ENCODE measurements at places on chromosomes 12 and 14.

GRCh38 chr14:92785667-92786426 is 8.3 kb upstream of the GOLGA5 start:
- DNase-seq, result no peak

- DNase-seq, result no peak
Measured at GRCh38 chr14:33758547-33758946, 192.3 kb downstream of the EGLN3 start.

- DNase-seq, result peak; percentile 46
Measured at GRCh38 chr12:58069268-58069963, 128.0 kb downstream of the ATP23 start.

DNA sequence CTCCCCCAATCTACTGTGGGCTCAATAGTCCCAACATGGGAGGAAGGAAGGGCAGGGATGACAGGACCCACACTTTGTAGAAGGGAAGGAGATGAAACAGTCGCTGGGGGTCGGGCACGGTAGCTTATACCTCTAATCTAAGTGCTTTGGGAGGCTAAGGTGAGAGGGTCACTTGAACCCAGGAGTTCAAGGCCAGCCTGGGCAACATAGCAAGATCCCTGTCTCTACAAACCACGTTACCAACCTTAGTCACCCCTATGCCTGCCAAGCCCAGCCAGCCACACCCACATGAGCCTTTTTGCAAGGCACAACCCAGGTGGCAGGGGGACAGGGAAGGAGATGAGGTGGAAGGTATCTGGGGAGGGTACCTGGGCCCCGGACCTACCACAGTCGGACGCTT is 31.7 kb downstream of the KDM2B start:
- no peak for DNase-seq

DNA sequence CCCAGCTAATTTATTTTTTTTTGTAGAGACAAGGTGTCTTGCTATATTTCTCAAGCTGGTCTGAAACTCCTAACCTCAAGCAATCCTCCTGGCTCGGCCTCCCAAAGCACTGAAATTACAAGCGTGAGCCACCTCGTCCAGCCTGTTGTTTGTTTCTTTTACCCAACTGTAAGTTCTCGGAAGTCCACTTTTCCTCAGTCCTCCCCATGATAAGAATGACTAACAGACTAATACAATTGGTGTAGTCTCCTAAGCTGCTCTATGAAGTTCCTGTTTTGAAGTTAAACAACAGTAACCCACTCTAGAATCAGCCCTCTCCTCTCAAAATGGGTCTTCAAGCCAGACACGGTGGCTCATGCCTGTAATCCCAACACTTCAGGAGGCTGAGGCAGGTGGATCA is 36.5 kb downstream of the HIGD1C start:
- no peak for DNase-seq

Measured in BJ (cell line).